Activated CD4-positive, alpha-beta T cell treated with anti-CD3 and anti-CD28 coated beads, Interleukin-2, amount 10 ng/mL, durations not matched to agents 7 days and 5 days (primary cell): ENCODE measurements at places on chromosomes 5 and 9. TPM values are rescaled to one million over a fixed set of nuclear protein-coding genes. Genes with fewer than 3 reads are reported as not detected.

MXD3 gene
- total RNA-seq: 109 TPM

MTX3 gene
- total RNA-seq: 15.5 TPM

TPPP gene
- 0.05 TPM for total RNA-seq

RCL1 gene
- total RNA-seq: 17.3 TPM

PAEP gene
- total RNA-seq: not detected

FANCC gene
- total RNA-seq: 21.5 TPM

IFNW1 gene
- total RNA-seq: not detected

PNPLA7 gene
- 4.4 TPM for total RNA-seq

TLX3 gene
- not detected for total RNA-seq

CCDC180 gene
- 2.6 TPM for total RNA-seq

CYLC2 gene
- total RNA-seq: not detected

TAF11L10 gene
- not detected for total RNA-seq

IGFBPL1 gene
- total RNA-seq: not detected
